ENCODE measurements at places on chromosomes 7 and 10.

DNA sequence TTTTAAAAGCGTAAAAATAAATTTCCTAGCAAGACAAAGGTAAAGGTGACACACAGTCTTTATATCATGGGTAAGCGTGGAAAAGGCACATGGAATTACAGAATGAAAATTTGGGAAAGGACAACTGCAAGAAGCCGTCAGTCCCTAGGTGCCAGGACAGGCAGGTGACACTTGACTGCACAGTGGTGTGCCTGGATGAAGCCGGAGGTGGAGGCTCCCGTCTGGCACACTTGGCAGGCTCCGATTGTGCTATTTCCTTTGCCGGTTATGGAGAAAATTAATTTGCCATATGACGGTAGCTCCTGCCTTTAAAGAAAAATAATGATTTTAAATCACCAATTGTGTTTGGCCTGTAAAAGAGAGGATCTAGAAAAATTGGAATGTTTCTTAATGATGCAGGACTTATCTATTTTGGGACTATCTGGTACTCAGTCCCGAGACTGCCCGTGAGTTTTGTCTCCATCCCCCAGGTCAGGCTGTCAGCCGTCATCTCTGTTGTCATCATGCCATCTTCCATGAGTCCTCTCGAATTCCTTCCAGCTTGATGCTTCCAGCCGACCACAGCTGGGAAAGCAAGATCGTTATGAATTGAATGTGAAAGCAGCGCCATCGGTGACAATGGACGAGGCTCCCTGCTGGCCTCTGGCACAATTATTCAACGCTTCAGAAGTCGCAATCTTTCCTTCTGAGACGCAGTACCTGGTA, 56.2 kb upstream of the MGMT start:
- no peak for DNase-seq

- DNase-seq = no peak
Observed at GRCh38 chr7:157923903-157924630, 587.3 kb downstream of the DNAJB6 start.

DNA sequence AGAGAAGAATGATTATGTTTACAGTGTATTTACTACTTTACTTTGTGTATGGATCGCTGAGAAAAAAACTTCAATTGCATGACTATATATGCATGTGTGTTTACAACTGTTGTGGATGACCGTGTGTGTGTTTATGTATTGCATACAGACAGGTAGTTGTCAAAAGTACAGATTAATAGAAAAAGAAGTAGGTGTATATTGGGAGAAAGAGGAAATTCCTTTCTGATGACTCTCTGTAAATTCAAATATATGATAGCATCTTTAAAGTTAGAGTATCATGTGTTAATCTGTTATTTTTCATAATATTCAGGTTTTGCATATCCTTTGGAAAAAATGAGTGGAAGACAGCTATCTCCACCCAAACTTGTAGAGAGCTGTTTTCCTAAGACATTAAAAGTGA, 160.4 kb upstream of the AGR3 start:
- DNase-seq = no peak

- no peak for DNase-seq
Observed at GRCh38 chr7:11315666-11316258, 342.1 kb downstream of the PHF14 start.

DNA sequence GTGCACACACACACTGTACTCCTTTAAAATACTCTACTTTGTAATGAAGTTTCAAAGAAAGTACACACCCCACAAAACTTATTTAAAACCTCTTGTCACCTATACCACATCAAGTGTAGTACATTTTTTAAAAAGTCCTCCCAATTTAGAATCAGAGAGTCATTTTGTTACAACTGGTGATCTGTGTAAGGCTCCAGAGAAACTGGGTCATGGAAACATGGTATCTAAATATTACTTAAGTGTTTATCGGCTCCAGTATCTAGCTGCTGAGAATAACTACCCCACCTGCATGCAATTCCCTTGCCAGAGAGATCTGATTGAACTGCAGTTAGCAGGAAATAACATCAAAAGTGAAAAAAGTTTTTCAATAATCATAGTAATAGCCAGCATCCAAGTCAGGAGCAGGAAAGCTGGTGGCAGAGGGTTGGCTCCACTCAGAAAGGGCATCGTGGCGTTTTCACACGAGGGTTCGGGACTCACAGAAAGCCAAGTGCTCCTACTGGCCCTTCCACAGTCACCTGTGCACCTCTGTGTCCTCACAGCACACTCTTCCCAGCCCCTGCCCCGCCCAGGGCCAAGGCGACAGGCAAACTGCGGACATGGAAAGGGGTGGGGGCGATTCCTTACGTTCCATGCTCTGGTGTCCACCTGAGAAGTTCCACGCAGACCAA, 6.5 kb downstream of the RGS10 start:
- DNase-seq = no peak

DNA sequence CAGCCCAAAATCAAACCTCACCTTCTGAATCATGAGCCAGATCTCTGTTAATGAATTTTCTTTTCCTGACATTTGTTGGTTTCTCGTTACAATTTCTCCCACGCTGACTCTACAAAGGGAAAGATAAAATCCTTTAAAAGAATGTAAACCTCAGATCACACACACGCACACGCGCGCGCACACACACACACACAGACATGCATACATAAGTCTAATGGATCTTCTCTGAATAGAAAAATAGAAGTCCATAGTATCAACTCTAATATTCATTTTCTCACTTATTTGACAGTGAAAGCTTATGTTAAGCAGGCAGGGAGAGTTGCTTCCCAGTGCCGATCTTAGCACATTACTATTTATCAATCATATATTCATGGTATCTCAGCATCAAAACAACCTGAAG, 1.4 kb downstream of the ETV1 start:
- DNase-seq = no peak

DNA sequence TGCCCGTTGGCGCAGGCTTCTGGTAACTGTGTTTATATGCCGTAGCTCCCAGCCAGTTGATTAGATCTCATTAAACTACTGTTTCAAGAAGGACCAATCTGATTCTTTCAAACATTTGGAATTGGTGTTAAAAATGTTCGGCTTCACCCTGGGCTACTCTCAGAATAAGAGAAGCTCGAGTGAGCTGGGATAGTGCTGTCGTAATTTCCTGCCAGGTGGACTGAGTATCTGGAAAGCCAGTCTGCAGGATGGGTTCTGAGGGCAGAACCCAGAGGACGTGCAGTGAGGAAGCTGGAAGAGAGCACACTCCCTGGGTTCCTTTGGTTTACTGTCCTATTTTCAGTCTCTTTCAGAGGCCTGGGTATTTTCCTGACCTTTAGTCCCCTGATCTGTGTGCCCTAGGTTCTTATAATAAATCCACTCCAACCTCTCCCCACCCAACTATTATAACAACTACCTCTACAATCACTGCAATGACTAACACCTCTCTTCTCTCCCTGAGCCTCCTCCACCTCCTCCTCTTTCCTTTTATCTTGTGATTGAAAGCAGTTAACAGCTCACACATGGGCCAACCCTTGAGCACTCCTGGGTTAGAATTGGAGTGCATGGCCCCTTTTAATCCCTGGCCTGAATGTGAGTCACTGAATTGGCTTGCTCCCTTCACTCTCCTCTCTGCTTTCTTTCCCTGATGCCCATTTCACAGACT, 63.0 kb downstream of the AOAH start:
- no peak for DNase-seq

- DNase-seq = no peak
Observed at GRCh38 chr10:130341356-130341755, 205.2 kb downstream of the GLRX3 start.

All from AG09319 (cell line).